ENCODE measurements at places on chromosomes 4 and X. TPM values are rescaled to one million over a fixed set of nuclear protein-coding genes. Genes with fewer than 3 reads are reported as not detected.

DNA sequence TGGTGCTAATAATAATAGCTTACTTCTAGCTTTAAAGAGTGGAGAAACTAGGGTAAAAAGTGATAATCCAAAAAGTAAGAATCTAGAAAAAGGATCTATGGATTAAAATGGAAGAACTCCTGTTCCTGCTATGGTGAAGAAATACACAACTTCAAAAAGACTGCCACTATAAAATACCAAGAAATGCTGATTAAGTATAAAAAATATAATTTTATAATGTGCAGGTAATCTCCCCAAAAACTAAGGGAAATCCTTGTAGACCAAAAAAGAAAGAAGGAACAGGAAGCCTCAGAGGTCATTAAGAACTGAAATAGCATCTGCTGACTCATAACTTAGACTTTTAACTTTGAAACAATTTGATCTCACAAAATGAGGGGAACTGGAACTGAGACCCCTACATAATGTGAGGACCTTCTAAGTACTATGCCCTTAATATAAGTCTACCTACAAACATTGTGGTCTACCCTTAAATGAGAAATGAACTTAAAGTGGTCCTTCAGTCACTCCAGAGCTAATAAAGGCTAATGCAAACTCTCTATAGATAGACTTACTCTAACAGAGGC is 50.6 kb upstream of the SRPX start:
- DNase-seq, result peak; percentile 59
- H3K27me3 ChIP-seq, result no peaks in the 10 kb centered on the region
- H3K4me3 ChIP-seq, result no peak overlapping the region
- peak overlapping the region; percentile 68 for H3K27ac ChIP-seq

DNA sequence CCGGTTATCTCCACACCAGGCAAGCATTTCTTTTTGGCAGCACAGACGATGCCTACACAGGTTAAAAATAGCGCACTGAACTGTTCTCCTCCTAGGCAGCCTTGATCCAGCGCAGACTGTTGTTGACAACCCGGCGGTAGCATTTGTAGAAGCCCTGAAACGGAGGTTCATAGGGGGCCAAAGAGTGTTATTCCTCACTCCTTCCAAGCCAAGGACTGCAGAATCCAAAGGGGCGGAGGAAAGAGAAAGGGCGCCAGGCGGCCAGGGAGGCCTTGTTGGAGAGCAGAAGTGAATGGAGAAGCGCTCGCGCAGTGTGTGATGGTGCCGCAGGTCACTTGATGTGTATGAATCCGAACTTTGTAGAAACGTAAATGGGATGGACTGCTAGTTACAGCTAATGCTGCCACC is 82.7 kb downstream of the TENM3 start:
- no peak overlapping the region for H3K27ac ChIP-seq
- no peaks in the 10 kb centered on the region for H3K36me3 ChIP-seq
- H3K4me1 ChIP-seq, result no peaks in the 10 kb centered on the region
- H3K27me3 ChIP-seq, result no peaks in the 10 kb centered on the region

- no peaks in the 10 kb centered on the region for H3K27me3 ChIP-seq
- no peak overlapping the region for H3K4me3 ChIP-seq
- H3K27ac ChIP-seq, result no peak overlapping the region
These were observed 335.8 kb downstream of the FAT4 start for GRCh38 chr4:125650557-125650956.

- no peak overlapping the region for H3K27ac ChIP-seq
- no peak for DNase-seq
- H3K36me3 ChIP-seq, result peaks cover 27% of the 10 kb centered on the region
- no peaks in the 10 kb centered on the region for H3K27me3 ChIP-seq
These were observed 43.0 kb upstream of the MSANTD1 start for GRCh38 chr4:3205995-3206394.

DNA sequence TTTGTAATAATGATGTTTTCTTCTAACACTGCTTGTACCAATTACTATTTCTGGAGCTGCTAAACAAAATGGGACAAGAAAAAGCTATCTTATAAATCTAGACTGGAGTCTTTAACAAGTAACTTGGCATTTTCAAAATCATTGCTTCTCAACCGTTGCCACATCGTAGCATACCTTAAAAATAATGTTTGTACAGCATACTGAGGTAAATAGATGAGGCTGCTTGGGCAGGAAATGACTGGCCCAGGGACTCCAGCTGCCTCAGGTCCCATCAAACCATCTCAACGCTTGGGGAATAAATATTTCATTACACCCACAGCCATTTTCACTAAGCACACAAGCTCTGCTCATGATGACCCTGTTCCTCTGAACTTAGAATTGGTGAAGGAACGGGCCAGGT is 115.1 kb downstream of the SPANXA1 start:
- H3K4me3 ChIP-seq, result no peak overlapping the region
- H3K36me3 ChIP-seq, result no peaks in the 10 kb centered on the region
- H3K27ac ChIP-seq, result no peak overlapping the region

DNA sequence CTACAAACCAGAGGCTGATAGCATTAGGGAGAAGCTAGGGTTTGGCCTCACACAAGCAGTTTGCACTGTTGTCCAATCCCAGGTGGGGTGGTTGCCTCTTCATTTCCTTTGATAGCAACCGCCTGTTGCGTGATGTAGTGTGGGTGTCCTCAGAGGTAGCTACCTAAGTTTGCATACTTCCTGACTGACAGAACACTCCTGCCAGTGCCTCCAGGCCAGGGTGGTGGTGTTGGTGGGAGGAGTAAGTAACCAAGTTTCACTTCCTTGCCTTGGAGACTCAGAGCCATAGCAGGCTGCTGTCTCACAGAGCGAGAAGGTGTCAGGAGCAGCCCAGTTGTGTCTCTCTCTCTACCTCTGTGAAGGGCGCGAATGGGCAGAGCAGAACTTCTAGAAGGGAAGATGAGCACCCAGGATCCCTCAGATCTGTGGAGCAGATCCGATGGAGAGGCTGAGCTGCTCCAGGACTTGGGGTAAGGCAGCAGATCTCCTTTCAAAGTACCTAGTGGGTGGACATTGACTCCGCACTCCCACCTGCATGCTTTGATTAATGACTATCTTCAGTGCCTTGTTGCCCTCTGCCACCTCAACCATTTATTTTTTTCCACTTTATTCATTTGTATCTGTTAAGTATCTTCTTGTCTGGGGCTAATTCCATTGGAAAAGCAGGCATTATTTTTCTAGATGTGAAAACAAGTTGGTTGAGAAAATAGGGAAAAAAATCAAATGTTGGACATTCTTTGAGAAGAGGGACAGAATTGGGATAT is at the start of gene DAPP1:
Gene DAPP1 (plus strand): TSS at position 283 of the 764 bp plus-strand sequence. CDS start 87 bp downstream, at position 370.
- peak; percentile 94 for DNase-seq
- H3K4me3 ChIP-seq, result peak within 1 kb of the TSS; percentile 95
- peaks cover 19% of the 10 kb centered on the region for H3K4me1 ChIP-seq
- H3K36me3 ChIP-seq, result no peaks in the 10 kb centered on the region

- peak overlapping the region; percentile 88 for H3K27ac ChIP-seq
- H3K36me3 ChIP-seq, result no peaks in the 10 kb centered on the region
- no peaks in the 10 kb centered on the region for H3K27me3 ChIP-seq
These were observed 909 bp upstream of the SLAIN2 start for GRCh38 chr4:48340276-48340964.

- no peak overlapping the region for H3K27ac ChIP-seq
- no peak for DNase-seq
- H3K4me1 ChIP-seq, result no peaks in the 10 kb centered on the region
- H3K4me3 ChIP-seq, result no peak overlapping the region
- no peaks in the 10 kb centered on the region for H3K36me3 ChIP-seq
These were observed 16.6 kb downstream of the GPKOW start for GRCh38 chrX:49106930-49107329.

- no peaks in the 10 kb centered on the region for H3K36me3 ChIP-seq
- no peaks in the 10 kb centered on the region for H3K4me1 ChIP-seq
- H3K4me3 ChIP-seq, result no peak overlapping the region
- H3K27me3 ChIP-seq, result no peaks in the 10 kb centered on the region
- no peak overlapping the region for H3K27ac ChIP-seq
These were observed 38.2 kb upstream of the MAMLD1 start for GRCh38 chrX:150324919-150325318.

- no peak overlapping the region for H3K4me3 ChIP-seq
- DNase-seq, result no peak
- H3K27me3 ChIP-seq, result no peaks in the 10 kb centered on the region
- H3K27ac ChIP-seq, result no peak overlapping the region
- H3K4me1 ChIP-seq, result no peaks in the 10 kb centered on the region
- H3K36me3 ChIP-seq, result no peaks in the 10 kb centered on the region
These were observed 756.7 kb upstream of the FAM241A start for GRCh38 chr4:111388561-111388960.

GRCh38 chr4:90990284-90990683 is 863.1 kb downstream of the CCSER1 start:
- H3K27me3 ChIP-seq, result no peaks in the 10 kb centered on the region
- no peaks in the 10 kb centered on the region for H3K36me3 ChIP-seq

DNA sequence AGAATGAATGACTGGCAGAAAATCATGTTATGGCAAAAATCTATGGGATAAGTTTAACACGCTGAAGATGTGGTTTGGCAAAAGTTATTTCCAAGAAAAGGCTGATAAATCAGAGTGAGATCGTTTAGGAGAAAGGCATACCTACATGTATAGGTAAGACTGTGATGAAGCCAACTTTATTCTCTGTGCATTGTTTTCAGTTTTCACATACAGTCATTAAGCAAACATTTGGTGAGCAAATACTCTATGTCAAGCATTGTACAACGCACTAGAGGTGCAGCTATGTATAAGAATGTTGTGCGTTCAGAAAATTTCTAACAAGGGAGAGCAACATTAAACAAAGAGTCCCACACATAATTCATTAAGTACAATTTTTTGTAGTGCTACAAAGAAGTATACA is 121.7 kb downstream of the TEX13A start:
- H3K4me3 ChIP-seq, result no peak overlapping the region
- H3K36me3 ChIP-seq, result no peaks in the 10 kb centered on the region
- H3K4me1 ChIP-seq, result no peaks in the 10 kb centered on the region
- DNase-seq, result no peak
- H3K27me3 ChIP-seq, result no peaks in the 10 kb centered on the region
- no peak overlapping the region for H3K27ac ChIP-seq

Gene CXCL11
- total RNA-seq, result not detected

Gene SPARCL1
- total RNA-seq, result 1.1 TPM

Gene HERC5
- total RNA-seq, result 22.5 TPM

Gene VCX2
- total RNA-seq, result not detected

Gene NDNF
- total RNA-seq, result 0.08 TPM

Gene NCAPG
- total RNA-seq, result 53.3 TPM
